SK-N-SH treated with all-trans-retinoic acid at 6 μM for 48 hours (cell line): ENCODE measurements at places on chromosomes 1 and 21.

DNA sequence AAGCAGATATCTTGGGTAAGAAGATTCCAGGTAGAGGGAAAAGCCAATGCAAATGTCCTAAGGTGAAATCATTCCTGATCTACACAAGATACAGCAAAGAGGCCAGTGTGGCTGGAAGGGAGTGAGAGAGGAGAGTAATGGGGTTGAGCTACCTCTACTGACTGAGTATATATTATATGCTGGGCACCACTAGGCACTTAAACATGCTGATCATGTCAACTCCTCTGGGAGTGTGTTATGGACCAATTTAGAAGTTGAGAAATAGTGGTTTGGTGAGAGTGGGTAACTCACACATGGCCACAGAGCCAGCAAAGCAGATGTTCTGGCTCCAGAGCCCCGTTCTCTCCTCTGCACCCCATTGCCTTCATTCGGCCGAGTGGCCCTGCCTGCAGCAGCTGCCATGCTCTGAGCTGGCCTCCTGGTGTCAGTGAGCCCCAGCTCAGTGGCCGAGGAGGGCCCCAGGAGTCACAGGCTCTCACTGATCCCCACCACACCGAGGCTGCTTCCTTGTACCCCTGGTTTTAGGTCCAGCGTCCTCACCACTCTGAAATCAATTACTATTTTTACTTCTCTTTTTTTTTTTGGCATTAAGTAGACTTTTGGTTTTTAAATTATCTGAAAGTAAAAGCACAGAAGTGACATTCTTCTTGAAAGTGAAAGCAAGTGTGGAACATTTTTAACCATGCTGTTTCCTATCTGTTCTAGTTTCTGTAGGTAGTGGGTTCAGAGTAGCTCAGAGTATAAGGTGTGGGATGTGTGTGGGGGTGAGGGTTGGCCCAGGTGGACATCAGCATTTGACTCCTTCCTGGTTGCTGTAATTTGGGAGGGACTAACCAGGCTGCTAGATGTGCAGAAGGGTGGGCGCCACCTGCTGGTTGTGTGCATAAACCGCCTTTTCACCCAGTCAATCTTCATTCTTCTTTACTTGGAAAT, 45.8 kb upstream of the CRNN start:
- ATAC-seq, result peak; percentile 81

GRCh38 chr1:163785868-163786405, 464.2 kb downstream of the NUF2 start:
- ATAC-seq, result no peak

- no peak for ATAC-seq
Measured at GRCh38 chr1:226604560-226605317, 56.2 kb downstream of the STUM start.

GRCh38 chr1:117312453-117313138, 54.7 kb upstream of the MAN1A2 start:
- ATAC-seq, result peak; percentile 80

- no peak for ATAC-seq
Measured at GRCh38 chr1:100184536-100184935, 6.5 kb upstream of the LRRC39 start.

DNA sequence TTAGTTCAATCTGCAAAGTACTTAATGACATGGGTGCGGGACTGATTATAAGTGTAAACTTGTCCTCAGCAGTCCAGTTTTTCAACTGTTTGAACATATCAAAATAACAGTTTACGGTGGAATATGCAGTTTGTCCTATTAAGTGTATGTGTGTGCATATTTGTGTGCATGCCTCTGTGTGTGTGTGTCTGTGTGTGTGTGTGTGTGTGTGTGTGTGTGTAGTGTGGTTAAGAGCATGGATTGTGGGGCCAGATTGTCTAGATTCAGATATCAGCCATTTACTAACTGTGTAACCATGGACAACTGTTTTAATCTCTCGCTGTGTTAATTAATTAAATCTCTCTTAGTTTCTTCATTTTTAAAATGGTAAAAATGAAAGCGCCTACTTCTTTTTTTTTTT, 39.0 kb downstream of the NEXN start:
- ATAC-seq, result no peak

- ATAC-seq, result no peak
Measured at GRCh38 chr1:19462781-19463503, 22.4 kb downstream of the CAPZB start.

GRCh38 chr1:8512504-8512903, 194.6 kb downstream of the SLC45A1 start:
- ATAC-seq, result no peak

GRCh38 chr1:243364330-243364729, 108.5 kb downstream of the SDCCAG8 start:
- no peak for ATAC-seq

DNA sequence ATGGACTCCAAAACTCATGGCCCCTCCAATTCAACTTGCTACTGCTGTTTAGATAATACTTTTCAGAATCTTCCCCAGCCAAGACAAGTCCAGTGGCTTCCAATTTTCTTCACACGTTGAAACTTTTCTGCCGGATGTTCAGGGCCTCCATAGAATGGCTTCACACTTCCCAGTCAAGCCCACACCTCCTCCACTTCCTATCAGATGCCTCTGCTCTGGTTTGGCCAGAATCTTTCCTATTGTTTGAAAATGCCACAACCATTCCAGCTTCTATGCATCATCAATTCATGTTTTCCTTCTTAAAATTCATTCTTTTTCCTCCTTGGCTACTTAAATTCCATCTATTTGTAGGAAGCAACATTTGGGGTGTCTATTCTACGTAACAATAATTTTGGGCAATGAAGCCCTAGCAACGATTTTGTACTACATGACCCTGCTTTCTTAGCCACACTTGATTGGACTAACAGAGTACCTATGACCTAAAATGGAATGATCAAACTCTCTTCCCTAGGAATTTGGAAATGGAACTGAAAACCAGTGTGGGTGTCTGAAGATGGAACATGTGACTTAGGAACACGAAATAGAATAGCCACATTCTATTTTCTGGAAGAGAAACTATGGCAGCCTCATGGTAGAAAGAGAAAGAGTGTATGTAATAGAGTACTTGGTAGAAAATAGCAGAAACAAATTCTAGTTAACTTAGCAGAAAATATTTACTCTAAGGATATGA, 74.1 kb upstream of the CNIH3 start:
- ATAC-seq, result no peak
